ENCODE measurements at places on chromosomes 7 and 10. TPM values are rescaled to one million over a fixed set of nuclear protein-coding genes. Genes with fewer than 3 reads are reported as not detected.

MEIG1 gene
- 0.25 TPM for total RNA-seq

NAT16 gene
- not detected for total RNA-seq

SMKR1 gene
- total RNA-seq = not detected

RADIL gene
- 1.5 TPM for total RNA-seq

PNLIPRP2 gene
- total RNA-seq = not detected

RBP3 gene
- not detected for total RNA-seq

MOGAT3 gene
- not detected for total RNA-seq

OR6V1 gene
- total RNA-seq = not detected

EGR2 gene
- 0.25 TPM for total RNA-seq

MAT1A gene
- not detected for total RNA-seq

TET1 gene
- total RNA-seq = 3.4 TPM

SPDYE6 gene
- total RNA-seq = not detected

DENND2A gene
- 22.2 TPM for total RNA-seq

VSIR gene
- 19.6 TPM for total RNA-seq

TUBB8 gene
- not detected for total RNA-seq

SUN3 gene
- total RNA-seq = not detected

WNT2 gene
- not detected for total RNA-seq

PAPSS2 gene
- 149 TPM for total RNA-seq

LAMB1 gene
- 614 TPM for total RNA-seq

LIPM gene
- not detected for total RNA-seq

SUV39H2 gene
- 10.4 TPM for total RNA-seq

DPYSL4 gene
- 2.6 TPM for total RNA-seq

CCDC7 gene
- total RNA-seq = 12.4 TPM

MYL7 gene
- total RNA-seq = not detected

BAMBI gene
- total RNA-seq = 7.3 TPM

SAP25 gene
- total RNA-seq = not detected

SPDYE18 gene
- 0.56 TPM for total RNA-seq

ABCA13 gene
- total RNA-seq = under 0.01 TPM

CHN2 gene
- total RNA-seq = not detected

NRCAM gene
- total RNA-seq = 1.6 TPM

CDH23 gene
- total RNA-seq = 0.26 TPM

PRF1 gene
- total RNA-seq = not detected

PIP gene
- not detected for total RNA-seq

SPDYE1 gene
- not detected for total RNA-seq

SP4 gene
- total RNA-seq = 6.6 TPM

FAM131B gene
- 1.6 TPM for total RNA-seq

CCDC136 gene
- 5.8 TPM for total RNA-seq

ANKRD61 gene
- 0.26 TPM for total RNA-seq

OIT3 gene
- 0.13 TPM for total RNA-seq

NKX2-3 gene
- total RNA-seq = not detected

SEMA3D gene
- total RNA-seq = 18.9 TPM

CYP2W1 gene
- total RNA-seq = not detected

NUTM2D gene
- total RNA-seq = 1.6 TPM

AKR1B1 gene
- total RNA-seq = 72.8 TPM

ZNF398 gene
- 6.7 TPM for total RNA-seq

PRRT4 gene
- total RNA-seq = under 0.01 TPM

CYP2E1 gene
- total RNA-seq = 0.40 TPM

CFAP70 gene
- total RNA-seq = 1.6 TPM

ANKMY2 gene
- 20.2 TPM for total RNA-seq

ASB10 gene
- not detected for total RNA-seq

CAMK2B gene
- 1.3 TPM for total RNA-seq

TRIM50 gene
- not detected for total RNA-seq

NKX1-2 gene
- total RNA-seq = not detected

C7orf57 gene
- total RNA-seq = not detected

Data from aortic smooth muscle cell (primary cell).